Naive thymus-derived CD4-positive, alpha-beta T cell (primary cell): ENCODE measurements at places on chromosomes 7 and 10. TPM values are rescaled to one million over a fixed set of nuclear protein-coding genes. Genes with fewer than 3 reads are reported as not detected.

GRCh38 chr7:1972744-1973143 is 260.0 kb downstream of the MAD1L1 start:
- DNase-seq = no peak
- no peaks in the 10 kb centered on the region for H3K4me1 ChIP-seq
- H3K27me3 ChIP-seq = no peaks in the 10 kb centered on the region
- H3K27ac ChIP-seq = no peak overlapping the region
- H3K36me3 ChIP-seq = no peaks in the 10 kb centered on the region
- H3K4me3 ChIP-seq = no peak overlapping the region

GRCh38 chr10:119265691-119266090 is 58.3 kb downstream of the GRK5 start:
- no peaks in the 10 kb centered on the region for H3K36me3 ChIP-seq
- DNase-seq = no peak
- H3K27ac ChIP-seq = no peak overlapping the region
- H3K4me3 ChIP-seq = no peak overlapping the region
- H3K4me1 ChIP-seq = peaks cover 31% of the 10 kb centered on the region

The NEBL gene
- 1.4 TPM for total RNA-seq

DNA sequence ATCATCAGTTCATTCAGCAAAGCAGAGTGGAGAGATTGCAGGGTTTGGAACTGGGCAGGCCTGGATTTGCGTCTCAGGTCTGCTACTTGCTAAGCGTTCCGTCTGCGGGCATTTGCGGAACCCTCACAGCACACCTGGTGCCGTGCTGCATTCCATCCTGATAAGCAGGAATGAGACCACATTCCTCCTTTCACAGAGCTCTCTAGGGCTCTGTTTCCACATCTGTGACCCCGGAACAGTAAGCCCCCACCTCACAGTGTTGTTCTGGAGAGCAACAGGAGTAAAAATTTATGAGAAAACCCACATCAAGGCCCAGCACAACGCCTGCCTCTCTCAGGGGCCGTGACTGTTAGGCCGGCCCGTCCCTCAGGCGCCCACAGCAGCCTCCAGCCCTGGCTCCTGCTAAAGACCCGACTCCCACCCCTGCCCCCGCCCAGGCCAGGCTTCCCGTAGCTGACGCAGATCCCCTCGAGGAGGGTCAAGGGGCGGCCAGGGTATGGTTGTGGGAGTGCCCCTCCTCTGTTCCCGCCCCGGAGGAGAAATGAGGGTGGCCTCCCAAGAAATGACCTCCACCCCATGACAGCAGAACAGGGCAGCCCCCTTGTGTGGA is 128.9 kb downstream of the RGS10 start:
- no peaks in the 10 kb centered on the region for H3K4me1 ChIP-seq
- peaks cover under 1% of the 10 kb centered on the region for H3K36me3 ChIP-seq
- no peak overlapping the region for H3K4me3 ChIP-seq
- no peak for DNase-seq
- H3K27me3 ChIP-seq = no peaks in the 10 kb centered on the region

DNA sequence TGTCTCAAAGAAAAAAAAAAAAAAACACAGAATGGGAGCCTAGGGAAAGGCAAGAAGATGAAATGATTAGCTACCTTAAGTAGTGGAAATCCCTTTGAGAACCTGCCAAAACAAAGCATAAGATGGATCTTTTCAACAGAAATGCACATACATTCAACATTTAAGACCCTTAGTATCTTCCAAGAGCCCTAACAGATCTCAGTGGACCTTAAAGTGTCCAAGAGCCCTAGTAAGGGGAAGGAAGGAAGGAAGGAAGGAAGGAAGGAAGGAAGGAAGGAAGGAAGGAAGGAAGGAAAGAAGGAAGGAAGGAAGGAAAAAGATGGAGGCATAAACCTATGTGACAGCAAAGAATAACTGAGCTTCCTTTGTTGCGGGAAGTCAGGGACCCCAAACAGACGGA is 11.6 kb upstream of the MACROH2A2 start:
- H3K4me1 ChIP-seq = no peaks in the 10 kb centered on the region
- no peak overlapping the region for H3K27ac ChIP-seq
- H3K36me3 ChIP-seq = no peaks in the 10 kb centered on the region
- H3K27me3 ChIP-seq = no peaks in the 10 kb centered on the region

GRCh38 chr10:26665080-26666048 is 32.1 kb upstream of the PDSS1 start:
- no peak overlapping the region for H3K4me3 ChIP-seq
- no peak overlapping the region for H3K27ac ChIP-seq
- DNase-seq = no peak
- H3K36me3 ChIP-seq = no peaks in the 10 kb centered on the region
- H3K27me3 ChIP-seq = no peaks in the 10 kb centered on the region

DNA sequence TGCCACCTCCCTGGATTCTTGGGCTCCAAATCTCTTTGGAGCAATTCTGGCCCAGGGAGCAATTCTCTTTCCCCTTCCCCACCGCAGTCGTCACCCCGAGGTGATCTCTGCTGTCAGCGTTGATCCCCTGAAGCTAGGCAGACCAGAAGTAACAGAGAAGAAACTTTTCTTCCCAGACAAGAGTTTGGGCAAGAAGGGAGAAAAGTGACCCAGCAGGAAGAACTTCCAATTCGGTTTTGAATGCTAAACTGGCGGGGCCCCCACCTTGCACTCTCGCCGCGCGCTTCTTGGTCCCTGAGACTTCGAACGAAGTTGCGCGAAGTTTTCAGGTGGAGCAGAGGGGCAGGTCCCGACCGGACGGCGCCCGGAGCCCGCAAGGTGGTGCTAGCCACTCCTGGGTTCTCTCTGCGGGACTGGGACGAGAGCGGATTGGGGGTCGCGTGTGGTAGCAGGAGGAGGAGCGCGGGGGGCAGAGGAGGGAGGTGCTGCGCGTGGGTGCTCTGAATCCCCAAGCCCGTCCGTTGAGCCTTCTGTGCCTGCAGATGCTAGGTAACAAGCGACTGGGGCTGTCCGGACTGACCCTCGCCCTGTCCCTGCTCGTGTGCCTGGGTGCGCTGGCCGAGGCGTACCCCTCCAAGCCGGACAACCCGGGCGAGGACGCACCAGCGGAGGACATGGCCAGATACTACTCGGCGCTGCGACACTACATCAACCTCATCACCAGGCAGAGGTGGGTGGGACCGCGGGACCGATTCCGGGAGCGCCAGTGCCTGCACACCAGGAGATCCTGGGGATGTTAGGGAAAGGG is 913 bp downstream of the NPY start:
- peaks cover 21% of the 10 kb centered on the region for H3K27me3 ChIP-seq
- H3K27ac ChIP-seq = no peak overlapping the region
- no peaks in the 10 kb centered on the region for H3K36me3 ChIP-seq
- peak overlapping the region; percentile 9 for H3K4me3 ChIP-seq

The MEIG1 gene
- 0.81 and 1.9 TPM in 2 replicates for total RNA-seq

GRCh38 chr7:21749378-21749777 is 196.3 kb downstream of the CDCA7L start:
- no peaks in the 10 kb centered on the region for H3K4me1 ChIP-seq
- DNase-seq = no peak
- no peak overlapping the region for H3K4me3 ChIP-seq
- no peaks in the 10 kb centered on the region for H3K36me3 ChIP-seq
- H3K27ac ChIP-seq = no peak overlapping the region

The RARRES2 gene
- not detected for total RNA-seq

- H3K27me3 ChIP-seq = no peaks in the 10 kb centered on the region
- H3K27ac ChIP-seq = no peak overlapping the region
- no peaks in the 10 kb centered on the region for H3K4me1 ChIP-seq
- peak overlapping the region; percentile 53 for H3K4me3 ChIP-seq
- no peak for DNase-seq
- no peaks in the 10 kb centered on the region for H3K36me3 ChIP-seq
Measured at GRCh38 chr7:1290679-1291356, 58.1 kb downstream of the UNCX start.
